ENCODE measurements at places on chromosomes 1 and 21.
A peak's percentile ranks its signal among the peaks of the same experiment; 100 is the strongest.

DNA sequence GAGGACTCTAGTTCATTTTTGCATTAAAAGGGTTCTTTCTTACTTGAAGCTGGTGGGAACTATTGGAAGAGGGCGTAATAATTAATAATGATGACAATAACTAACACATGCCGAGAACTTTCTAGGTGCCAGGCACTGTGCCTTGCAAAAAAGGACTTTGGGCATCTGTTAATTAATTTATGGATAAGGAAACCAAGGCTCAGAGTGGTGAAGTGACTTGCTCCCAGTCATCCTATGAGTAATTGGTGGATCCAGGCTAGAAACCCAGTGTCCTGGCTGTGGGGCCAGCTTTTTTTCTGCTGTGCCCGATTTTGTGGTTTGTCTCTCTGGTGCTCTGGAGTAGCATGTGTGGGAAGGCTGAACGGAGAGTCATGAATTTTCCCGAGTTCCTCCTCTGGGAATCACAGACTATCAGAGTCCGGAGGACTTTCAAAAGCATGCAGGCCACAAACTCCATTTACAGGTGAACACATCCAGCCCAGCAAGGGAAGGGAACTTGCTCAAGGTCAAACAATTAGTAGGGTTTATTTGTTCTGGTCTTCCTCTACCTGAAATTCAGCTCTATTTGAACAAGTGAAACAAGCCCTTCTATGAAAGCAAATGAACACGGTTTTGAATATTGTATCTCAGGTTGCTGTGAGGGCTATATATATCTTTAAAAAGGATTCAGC, 23.4 kb downstream of the ROR1 start:
- no peak for DNase-seq

- no peak for DNase-seq
Measured at GRCh38 chr1:18612073-18612472, 18.6 kb upstream of the PAX7 start.

DNA sequence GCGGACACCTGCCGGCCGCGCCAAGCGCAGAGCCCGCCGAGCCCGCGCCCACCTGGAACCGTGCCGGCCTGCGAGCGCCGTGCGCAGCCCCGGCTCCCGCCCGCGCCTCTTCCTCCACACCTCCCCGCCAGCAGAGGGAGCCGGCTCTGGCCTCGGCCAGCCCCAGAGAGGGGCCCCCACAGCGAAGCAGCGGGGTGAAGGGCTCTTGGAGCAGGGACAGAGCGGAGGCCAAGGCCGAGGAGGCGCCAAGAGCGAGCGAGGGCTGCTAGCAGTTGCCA, 50.1 kb upstream of the KRTAP19-8 start:
- DNase-seq, result no peak

DNA sequence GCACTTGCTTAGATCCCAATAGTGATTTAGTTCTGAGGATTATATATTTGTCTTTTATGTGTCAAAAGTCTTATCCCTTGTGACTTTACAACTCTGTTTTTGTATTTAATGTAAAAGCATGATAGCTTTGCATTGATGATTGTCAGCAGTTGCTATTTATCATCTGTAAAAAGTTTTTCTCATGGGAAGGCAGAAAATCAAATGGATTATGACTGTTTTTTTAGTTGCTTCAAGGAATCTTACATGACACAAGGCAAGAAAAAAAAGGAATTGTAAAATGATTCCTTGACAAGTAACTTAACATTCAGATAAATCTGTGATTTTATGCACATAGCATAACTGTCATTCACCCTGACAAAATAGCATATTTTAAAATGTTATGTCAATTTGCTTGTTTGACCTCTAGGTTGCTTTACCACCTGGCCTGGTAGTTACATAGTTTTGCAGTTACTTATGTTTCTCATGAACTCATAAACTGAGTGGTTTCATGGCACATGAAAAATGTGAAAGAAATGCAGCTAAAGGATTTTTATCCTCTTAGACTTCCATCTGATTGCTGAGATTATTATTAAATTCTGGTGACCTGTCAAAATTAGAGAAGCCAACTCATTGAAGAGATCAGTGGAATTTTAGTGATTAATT, 622.6 kb downstream of the ADGRL2 start:
- no peak for DNase-seq

- DNase-seq, result no peak
Measured at GRCh38 chr1:157968946-157969345, 24.5 kb upstream of the KIRREL1 start.

- peak; percentile 25 for DNase-seq
Measured at GRCh38 chr1:13228343-13228781, 2.4 kb upstream of the PRAMEF18 start.

DNA sequence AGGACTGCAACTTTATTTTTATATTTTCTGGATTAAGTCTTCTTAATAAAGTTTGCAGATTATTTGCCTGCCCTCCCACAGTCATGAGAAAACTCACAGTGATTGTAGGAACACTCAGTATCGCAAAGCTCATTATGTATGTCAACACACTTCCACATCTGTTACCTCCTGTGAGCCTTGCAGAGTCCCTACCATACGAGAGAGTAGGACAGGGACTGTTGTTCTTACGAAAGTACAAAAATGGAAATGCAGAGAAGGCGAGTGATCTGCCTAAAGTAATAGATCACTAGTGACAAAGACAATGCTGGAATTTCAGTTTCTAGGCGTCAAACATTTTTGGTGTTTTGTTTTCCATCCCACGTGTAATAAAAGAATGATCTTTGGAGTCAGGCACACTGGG, 131.7 kb downstream of the SYT2 start:
- no peak for DNase-seq

DNA sequence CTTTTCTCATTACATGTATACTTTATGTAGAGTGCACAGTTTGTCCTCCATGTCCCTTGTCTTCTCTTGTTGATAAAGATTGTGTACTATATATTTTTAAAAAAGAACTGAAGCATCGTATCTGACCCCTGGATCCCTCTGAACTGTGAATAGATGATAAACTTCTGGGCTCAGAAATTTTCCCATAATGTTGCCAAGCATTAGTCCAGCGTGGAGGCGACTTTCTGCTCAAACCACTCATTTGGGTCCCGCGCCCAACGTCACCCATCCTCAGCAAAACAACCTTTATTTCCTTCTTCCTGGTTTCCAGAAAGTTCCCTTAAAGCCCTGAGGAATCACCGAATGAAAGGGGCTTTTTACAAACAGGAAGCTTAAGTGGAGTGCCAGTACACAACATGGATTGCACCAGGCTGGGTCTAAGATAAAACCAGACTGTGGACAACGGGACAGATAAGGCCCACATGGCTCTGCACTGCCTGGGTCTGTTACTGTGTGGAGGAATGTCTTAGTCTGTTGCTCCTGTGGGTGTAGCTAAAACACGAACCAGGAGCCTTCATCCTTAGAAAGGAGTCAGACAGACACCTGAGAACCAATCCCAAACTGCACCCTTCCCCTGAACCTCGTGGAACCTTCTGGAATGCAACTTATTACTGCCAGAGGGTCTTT, 15.6 kb downstream of the EVA1C start:
- DNase-seq, result no peak

GRCh38 chr1:82790556-82790955, 989.8 kb downstream of the ADGRL2 start:
- DNase-seq, result no peak

- no peak for DNase-seq
Measured at GRCh38 chr1:197374428-197374827, 106.4 kb downstream of the CRB1 start.
